Transverse colon (tissue), 4 donors: ENCODE measurements at places on chromosomes 7 and 10. TPM values are rescaled to one million over a fixed set of nuclear protein-coding genes. Genes with fewer than 3 reads are reported as not detected.

SFTPD gene
- not detected for total RNA-seq

STEAP4 gene
- total RNA-seq, result 1.1 TPM

PSPH gene
- 15.1 TPM for total RNA-seq

GNA12 gene
- total RNA-seq, result 19.4 TPM
